ELR (cell line): ENCODE measurements at places on chromosomes 3 and 15.
A peak's percentile ranks its signal among the peaks of the same experiment; 100 is the strongest.

- no peak for DNase-seq
Observed at GRCh38 chr15:41438206-41438605, 21.3 kb downstream of the RTF1 start.

GRCh38 chr3:169340065-169340464, 323.4 kb downstream of the MECOM start:
- no peak for DNase-seq

- peak; percentile 26 for DNase-seq
Observed at GRCh38 chr15:74808078-74808839, 4.4 kb upstream of the LMAN1L start.

DNA sequence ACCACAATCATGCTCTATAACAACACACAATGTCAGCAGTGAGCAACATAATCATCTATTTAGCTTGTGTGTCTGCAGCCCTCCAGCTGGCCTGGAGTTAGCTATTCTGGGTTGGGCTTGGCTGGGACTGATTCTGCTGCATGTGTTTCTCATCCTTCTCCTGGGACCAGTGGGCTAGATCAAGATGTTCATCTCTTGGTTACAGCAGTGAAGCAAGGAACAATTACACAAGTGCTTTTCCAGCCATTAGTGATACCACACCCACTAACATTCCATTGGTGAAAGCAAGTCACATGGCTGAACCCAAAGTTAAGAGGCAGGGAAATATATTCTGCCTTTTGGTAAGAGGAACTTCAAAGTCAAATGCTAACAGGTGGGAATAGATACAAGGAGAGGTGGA, 14.6 kb downstream of the NUDT16 start:
- no peak for DNase-seq

GRCh38 chr3:58034738-58035523, 26.7 kb downstream of the FLNB start:
- no peak for DNase-seq

GRCh38 chr15:94691169-94691568, 459.8 kb downstream of the MCTP2 start:
- DNase-seq: no peak

- DNase-seq: no peak
Observed at GRCh38 chr3:10995871-10996270, 3.3 kb downstream of the SLC6A1 start.

- no peak for DNase-seq
Observed at GRCh38 chr3:181948286-181948685, 236.6 kb downstream of the SOX2 start.
